ENCODE measurements at places on chromosomes 16 and 17.
A peak's percentile ranks its signal among the peaks of the same experiment; 100 is the strongest.

DNA sequence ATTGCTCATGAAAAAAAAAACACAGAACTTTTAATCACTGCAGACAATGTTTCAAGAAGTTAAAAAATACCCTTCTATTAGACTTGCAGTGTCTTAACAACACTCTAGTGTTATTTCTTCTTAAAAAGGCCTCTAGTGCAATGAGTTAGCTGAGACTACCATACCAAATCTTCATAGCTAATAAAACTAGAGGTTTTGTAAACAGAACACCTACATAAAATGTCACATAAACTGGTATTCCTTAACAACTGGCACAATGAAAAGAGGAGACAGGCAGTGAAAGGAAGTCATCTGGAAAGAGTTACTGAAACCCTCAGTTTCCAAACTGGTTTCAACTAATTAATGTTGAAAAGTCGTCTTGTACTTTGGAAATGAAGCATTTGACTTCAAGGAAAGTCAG lies 394.2 kb upstream of the PMFBP1 start:
- no peak for DNase-seq

- no peak for DNase-seq
Observed at GRCh38 chr16:65476448-65476955, 354.6 kb upstream of the CDH11 start.

DNA sequence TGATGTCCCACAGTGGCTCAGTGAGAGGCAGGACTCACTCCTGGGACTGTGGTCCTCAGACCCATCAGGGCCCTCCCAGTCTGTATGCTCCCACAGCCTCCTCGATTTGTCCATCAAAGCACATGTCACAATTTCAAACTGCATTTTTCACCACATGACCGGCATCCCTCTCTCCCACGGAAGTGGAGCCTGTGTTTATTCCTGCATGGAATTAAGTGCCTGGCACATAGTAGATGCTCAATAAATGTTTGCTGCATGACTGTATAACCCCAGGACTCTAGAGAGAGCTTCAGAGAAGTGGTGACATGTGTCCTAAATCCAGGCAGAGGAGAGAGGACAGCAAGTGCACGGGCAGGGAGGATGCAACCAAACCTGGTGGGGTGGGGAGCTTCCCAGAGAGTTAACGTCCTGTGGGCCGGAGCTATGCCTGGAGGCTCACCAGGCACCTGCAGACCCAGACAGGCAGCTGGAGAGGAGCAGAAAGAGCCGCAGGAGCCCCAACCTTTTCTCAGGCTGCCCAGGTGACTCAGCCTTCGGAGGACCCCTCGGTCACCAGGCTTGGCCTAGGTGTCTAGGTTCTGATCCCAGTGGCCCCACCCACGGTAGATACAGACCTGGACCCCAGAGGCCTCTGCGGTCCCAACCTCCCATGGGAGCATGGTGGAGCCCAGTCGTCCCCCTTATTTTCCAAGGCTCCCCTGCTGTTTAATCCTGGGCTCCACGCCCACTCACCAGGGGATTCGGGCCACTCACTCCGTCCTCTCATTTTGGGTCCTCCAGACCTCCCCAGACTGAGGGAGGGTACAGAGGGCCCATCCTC lies 5.8 kb downstream of the CDH5 start:
- no peak for DNase-seq

DNA sequence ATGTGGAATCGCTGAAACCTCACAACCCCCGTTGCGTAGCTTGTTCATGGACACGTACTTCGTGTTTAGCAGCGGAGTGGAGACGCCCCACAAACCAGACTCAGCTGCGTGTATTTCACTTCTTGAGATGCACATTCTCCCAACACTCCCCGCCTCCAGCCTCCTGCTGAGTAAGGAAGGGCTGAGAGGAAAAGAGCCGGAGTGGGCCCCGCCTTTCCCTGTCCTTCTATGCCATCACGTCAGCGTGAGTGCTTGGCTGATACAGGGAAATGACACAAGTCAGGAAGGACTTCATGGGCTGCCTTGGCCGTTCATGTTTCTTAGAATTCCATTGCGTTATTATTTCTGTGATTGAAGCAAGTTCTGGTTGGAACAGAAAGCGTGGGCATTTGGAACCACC lies 68.6 kb upstream of the CBX4 start:
- no peak for DNase-seq

- DNase-seq, result peak; percentile 65
Observed at GRCh38 chr16:57720142-57720575, 15.4 kb upstream of the KATNB1 start.

DNA sequence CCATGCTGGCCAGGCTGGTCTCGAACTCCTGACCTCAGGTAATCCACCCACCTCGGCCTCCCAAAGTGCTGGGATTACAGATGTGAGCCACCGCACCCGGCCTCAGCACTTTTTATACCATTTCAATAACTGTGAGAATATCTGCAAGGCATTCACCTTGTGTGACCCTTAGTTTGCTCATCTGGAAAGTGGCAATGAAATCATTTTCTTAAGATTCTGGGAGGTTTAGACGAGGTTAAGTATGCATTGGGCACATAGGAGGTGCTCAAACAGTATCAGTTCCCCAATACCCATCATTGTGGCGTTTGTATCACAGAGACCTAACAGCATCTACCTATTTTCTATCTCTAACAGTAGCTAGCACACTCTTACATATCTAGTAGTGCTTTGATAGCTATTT lies 481.9 kb upstream of the ERCC4 start:
- no peak for DNase-seq

- no peak for DNase-seq
Observed at GRCh38 chr17:75769536-75769935, 4.5 kb upstream of the GALK1 start.

GRCh38 chr16:87951552-87952538 lies 611 bp downstream of the BANP start:
- peak; percentile 44 for DNase-seq

- DNase-seq, result no peak
Observed at GRCh38 chr16:60905811-60906210, 1130.4 kb downstream of the CDH8 start.

- no peak for DNase-seq
Observed at GRCh38 chr16:52372313-52372712, 174.6 kb downstream of the TOX3 start.

DNA sequence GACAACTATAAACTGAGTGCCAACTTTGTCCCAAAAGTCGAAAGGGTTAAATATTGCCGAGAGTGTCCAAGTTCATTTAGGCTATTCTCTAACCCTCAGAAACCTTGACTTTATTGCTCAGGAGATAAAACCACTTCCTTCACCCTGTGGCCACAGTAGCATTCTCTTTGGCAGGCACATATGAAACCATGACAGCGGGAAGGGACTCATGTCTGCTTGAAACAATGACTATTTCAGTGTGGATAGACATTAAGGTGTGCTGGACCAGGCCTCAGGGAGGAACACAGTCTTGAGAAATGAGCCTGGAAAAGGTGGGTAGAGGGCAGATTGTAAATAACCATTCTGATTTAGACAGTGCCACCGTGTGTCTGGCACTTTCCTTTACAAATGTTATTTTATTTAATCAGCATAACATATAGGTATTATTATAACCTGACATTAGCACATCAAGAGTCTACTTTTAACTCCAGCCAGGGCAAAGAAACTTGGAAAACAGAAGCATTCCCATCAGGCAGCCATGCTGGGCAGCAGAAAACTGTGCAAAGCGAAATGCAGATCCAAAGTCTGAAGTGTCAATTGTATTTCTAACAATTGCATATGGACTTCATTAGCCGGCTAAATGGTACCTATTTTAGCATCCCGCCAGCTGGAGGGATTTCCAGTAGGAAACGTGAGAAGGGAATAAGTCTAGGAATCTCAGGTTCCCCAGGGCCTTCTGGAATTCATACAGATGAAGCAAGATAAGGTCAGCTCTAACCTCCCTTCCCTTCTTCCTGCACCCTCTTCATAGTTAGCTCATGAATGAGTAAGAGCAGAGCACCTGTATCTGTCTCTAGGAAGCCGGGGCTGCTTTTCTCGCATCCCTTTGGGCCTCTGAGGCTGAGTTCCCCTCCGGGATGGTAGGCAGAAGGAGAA lies 212.8 kb upstream of the ELAC2 start:
- no peak for DNase-seq

DNA sequence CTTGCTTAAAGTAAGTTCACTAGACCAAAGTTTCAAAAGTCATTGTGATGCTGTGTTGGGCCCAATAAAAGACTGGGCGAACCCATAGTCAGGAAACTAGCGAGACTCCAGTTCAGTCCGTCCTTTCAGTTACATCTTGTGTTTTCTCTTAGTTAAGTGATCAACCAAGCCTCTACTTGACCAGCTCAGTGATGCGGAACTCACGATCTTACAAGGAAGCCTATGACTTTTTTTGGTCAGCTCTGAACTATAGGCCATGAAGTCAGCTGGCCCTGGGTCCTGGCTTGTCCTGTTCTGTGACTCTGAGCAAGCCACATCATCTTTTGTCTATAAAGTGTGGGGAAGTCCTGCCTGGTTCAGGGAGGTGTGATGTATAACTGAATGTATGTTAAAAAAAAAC lies 21.7 kb upstream of the WSCD1 start:
- DNase-seq, result no peak

GRCh38 chr17:82014432-82014831 lies 8.2 kb downstream of the CENPX start:
- no peak for DNase-seq

DNA sequence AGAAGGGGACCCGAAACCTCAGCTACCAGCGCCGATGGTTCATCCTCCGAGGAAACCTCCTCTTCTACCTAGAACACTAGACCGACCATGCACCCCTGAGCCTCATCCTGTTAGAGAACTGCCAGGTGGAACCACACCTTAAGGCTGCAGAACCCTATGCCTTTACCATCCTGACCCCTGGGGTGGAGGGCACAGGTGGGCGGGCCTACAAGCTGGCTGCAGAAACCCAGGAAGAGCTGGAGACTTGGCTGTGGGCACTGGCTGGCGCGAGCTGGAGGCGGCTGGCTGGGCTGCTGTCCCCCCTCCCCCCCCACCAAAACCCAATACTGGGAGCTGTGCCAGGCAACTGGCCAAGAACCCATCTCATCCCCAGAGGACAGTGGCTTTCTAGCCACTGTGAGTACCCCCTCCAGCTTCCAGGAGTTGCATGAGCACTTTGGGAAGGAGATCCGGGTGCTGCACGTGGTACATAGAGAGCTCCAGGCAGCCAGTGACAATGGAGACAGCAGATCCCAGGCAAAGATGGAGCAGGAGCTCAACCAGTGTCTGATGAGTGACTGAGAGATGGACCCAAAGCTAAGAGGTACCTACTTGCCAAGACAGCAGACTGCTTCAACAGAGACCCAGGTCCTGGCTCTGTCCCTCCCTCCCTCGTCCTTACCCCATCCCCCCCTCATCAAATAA lies 1.4 kb upstream of the CD2BP2 start:
- no peak for DNase-seq

DNA sequence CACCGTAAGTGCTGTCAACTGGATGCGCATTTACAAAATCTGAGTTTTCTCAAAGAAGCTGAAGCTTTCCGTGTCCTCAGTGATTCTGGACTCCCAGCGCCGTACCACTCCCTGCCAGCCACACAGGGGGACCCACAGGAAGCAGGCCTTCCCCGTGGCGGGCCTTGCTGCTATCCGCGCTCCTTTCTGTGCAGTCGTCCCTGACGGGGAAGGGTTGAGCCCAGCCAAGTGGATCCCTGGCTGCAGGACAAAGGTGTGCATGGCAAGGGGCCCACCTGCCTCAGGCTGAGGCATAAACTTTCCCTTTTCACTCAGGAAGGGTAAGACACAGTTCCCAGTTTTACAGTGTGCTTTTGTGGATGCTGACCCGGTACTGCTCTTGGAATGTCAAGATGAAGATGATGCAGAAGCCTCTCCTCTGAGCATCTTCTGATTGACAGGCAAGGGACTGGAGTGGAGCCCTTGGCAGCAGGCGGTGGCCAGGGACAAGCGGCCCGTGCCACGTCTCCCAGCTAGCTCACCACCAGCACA lies 93.0 kb downstream of the ANKRD11 start:
- no peak for DNase-seq

DNA sequence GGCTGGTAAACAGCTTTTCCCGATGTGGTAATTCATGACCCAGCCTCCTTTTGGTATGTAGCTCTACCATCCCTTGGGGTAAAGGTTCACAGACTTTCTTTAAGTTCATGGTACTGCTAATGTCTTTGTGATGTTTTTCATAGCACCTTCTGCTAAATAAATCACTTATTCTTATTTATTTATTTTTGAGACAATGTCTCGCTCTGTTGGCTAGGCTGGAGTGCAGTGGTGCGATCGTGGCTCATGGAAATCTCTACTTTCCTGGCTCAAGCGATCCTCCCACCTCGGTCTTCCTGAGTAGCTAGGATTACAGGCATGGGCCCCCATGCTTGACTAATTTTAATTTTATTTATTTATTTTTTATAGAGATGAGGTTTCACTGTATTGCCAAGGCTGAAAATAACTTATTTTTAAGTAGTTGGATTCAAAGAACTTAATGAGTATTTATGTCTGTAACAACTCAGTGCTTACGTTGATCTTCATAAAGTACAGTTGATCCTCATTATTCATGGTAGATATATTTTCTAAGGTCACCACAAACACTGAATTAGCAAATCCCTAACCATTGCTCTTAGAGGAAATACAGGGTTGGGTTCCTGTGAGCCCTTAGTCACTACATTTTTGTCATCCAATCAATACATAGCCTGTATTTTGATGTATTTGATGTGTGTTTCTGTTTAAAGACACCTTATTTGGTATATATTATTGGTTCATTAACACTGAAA lies 97.1 kb downstream of the SHISA9 start:
- no peak for DNase-seq

- DNase-seq, result peak; percentile 49
Observed at GRCh38 chr17:66466840-66467367, 164.5 kb downstream of the PRKCA start.

DNA sequence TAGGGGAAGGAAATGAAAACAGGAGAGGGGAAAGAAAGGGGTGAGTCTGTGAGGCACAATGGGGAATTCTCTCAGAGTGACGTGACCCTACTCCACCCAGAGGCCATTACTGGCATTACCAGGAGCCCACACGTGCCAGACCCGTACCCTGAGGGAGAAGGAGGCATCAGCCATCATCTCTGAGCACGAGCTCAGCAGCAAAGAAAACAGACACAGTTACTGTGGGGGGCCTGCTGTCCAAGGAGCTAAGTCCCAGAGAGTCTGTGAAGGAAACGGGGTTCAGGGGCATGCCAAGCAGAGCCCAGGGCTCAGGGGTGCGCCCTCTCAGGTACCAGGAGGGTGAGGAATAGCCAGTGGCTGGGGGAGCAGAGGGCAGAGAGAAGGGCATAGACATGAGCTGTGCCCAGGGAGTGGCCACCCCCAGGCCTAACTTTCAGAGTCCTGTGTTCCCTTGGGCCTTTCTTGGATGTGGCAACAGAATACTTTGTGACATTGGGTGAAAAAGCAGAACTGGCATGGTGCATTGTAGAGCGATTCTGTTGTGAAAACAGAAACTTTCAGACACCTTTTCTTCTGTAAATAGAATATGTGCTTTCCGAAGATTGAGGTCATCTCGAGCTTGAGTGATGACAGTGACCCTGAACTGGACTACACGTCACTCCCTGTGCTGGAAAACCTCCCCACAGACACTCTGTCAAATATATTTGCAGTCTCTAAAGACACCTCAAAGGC lies 11.3 kb downstream of the TAF1C start:
- DNase-seq, result peak; percentile 68
